Stimulated activated CD8-positive, alpha-beta memory T cell treated with anti-CD3 and anti-CD28 coated beads, Interleukin-4, amount 100 ng/mL, for 1 hour (primary cell): ENCODE measurements at places on chromosomes 13 and 19.

GRCh38 chr13:70375718-70376117 is 267.5 kb upstream of the KLHL1 start:
- DNase-seq = no peak

DNA sequence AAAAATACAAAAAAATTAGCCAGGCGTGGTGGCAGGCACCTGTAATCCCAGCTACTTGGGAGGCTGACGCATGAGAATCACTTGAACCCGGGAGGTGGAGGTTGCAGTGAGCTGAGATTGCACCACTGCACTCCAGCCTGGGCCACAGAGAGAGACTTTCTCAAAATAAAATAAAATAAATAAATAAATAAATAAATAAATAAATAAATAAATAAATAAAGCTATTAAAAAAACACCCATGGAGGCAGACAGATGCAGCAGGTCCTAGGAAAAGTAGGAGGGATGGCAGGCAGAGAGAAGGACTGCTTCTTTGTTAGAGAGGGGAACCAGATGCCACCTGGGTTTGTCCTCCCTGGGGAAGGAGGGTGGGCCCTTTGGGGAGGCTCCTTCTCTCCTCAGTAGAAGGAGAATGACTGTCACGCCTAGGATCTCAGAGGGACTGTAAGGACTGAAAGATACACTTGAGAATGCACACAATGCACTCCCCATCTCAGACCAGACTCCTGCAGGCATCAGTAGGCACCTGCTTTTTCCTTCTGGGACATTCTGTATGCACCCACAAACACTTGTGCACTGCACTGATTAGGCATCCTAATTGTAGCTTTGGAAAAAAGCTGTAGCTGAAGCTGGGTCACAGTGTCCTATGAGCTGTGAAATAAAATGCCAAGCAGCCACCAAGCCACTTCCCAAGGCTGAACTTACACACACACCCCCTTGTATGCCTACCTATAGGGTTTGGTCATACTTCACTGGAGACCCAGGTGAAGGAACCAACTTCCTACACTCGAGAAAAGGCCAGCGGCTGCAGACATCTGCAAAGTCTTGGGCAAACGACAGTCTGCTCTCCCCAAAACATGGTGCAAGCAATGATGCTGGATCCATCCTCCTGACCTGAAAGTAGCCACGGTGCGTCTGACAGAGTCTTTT is 18.9 kb upstream of the SLC35E1 start:
- DNase-seq = no peak

GRCh38 chr13:112244061-112244460 is 132.1 kb upstream of the SPACA7 start:
- DNase-seq = no peak

GRCh38 chr19:48918801-48919247 is 14.7 kb upstream of the DHDH start:
- DNase-seq = no peak

GRCh38 chr19:56109226-56109625 is 11.9 kb downstream of the ZNF787 start:
- DNase-seq = no peak

DNA sequence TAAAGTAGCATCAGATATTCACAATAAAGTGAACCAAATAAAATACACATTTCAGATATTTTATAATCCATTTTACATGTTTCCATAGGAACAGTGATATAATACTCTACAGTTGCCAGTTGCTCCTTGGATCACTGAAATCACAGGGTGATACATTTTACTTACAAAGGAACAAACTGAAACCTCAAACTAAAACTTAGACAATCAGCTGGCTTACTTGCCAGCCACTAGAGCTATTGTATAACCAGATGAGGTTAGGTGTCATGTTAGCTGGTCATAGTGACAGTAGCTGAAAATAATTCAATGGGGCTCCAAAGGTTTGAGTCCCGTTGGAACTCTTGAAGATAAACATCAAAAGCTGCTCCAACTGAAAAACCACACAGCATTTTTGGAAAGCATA is 274.6 kb downstream of the ITGBL1 start:
- DNase-seq = no peak
